Endothelial cell of umbilical vein (primary cell): ENCODE measurements at places on chromosomes 3 and 15. TPM values are rescaled to one million over a fixed set of nuclear protein-coding genes. Genes with fewer than 3 reads are reported as not detected.

Gene RBM5
- 188 and 190 TPM in 2 replicates for total RNA-seq

Gene ATG3
- total RNA-seq = 62.4 TPM in 2 replicates

Gene GPR149
- total RNA-seq = not detected in 2 replicates

Gene CDV3
- 200 and 229 TPM in 2 replicates for total RNA-seq

Gene C3orf20
- not detected in 2 replicates for total RNA-seq

Gene PLSCR2
- total RNA-seq = not detected in 2 replicates

Gene IQCF5
- not detected in 2 replicates for total RNA-seq

Gene IL17RC
- 16.7 and 19.9 TPM in 2 replicates for total RNA-seq

Gene RAD51
- total RNA-seq = 29.7 and 30.9 TPM in 2 replicates

Gene PEX5L
- total RNA-seq = not detected in 2 replicates
